Skeletal muscle cell (primary cell): ENCODE measurements at places on chromosomes 4 and X.
A peak's percentile ranks its signal among the peaks of the same experiment; 100 is the strongest.

GRCh38 chr4:56311299-56311975 is 75.9 kb downstream of the AASDH start:
- no peak for DNase-seq

DNA sequence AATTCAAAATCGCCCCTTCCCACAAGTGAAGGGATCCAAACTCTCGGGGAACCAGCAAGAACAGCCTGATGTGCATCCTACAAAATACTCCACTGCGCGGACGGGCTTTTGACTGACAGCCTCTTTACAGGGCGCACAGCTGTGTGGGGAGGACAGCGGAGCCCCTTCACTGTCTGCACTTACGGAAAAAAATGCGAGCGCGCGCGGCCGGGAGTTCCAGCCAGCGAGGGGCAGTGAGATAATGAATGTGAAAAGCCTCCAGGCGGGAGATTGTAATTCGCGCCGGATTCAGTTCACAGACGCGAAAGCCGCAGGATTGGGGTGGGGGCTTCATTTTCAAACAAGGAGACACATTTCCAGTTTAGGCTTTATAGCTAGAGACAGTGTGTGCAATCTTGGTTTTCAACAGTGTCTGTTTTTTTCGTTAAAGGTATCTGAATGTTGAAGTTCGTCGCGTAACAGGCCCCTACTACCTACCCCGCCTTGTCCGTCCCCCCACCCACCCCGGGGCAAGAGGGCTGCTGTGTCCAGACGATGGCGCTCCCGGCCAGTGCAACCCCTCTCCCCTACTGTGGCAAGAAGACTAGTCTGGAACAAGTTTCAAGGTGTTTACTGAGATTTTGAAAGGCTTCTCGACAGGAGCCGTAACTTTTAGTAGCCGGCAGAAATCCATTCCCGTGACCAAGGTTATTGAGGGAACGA is 1.7 kb upstream of the GPR50 start:
- DNase-seq, result no peak

- peak; percentile 94 for DNase-seq
These were observed 181.1 kb downstream of the LARP7 start for GRCh38 chr4:112817933-112818593.

GRCh38 chr4:72896515-72896914 is 173.0 kb downstream of the COX18 start:
- DNase-seq, result peak; percentile 71

GRCh38 chr4:2798399-2799223 is 5.7 kb downstream of the SH3BP2 start:
- DNase-seq, result no peak
